ENCODE measurements at places on chromosomes 5 and 9. TPM values are rescaled to one million over a fixed set of nuclear protein-coding genes. Genes with fewer than 3 reads are reported as not detected.

- no peak for DNase-seq
These were observed 129.2 kb downstream of the LIFR start for GRCh38 chr5:38426986-38427950.

GARIN3 gene
- not detected for total RNA-seq

DNA sequence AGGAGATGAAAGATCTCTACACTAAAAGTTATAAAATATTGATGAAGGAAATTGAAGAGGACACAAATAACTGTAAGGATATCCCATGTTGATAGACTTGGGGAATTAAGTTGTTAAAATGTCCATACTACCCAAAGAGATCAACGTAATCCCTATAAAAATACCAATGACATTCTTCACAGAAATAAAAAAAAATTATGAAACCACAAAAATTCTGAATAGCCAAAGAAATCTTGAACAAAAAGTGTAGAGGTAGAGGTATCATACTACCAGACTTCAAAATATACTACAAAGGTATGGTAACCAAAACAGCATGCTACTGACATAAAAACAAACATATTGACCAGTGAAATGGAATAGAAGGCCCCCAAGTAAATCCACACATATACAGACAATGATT is 71.5 kb upstream of the ELL2 start:
- DNase-seq, result no peak

DNA sequence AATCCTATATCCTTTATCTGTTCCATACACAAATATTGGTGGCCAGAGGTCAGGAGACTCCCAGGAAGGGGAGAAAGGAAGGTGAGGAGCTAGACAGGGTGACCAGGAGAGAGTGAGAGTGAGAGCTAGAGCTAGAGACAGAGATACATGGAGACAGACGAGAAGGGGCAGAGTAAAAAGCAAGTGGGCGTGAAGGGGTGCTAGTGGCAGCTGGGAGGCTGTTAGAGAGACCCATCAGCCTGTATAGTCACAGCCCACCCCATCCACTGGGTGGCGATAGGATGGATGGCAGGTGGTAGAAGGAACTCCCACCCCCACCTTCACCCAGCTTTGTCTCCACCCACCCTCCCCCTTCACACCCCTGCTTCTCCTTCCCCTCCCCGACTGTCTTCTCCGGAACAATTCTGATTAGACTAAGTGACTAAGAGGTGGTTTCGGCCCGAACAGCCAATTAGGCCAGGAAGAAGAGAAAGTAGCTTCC is 32.8 kb downstream of the PCDH1 start:
- peak; percentile 44 for DNase-seq

GRCh38 chr9:105244734-105245028 is 230 bp downstream of the SLC44A1 start:
- DNase-seq, result no peak

DNA sequence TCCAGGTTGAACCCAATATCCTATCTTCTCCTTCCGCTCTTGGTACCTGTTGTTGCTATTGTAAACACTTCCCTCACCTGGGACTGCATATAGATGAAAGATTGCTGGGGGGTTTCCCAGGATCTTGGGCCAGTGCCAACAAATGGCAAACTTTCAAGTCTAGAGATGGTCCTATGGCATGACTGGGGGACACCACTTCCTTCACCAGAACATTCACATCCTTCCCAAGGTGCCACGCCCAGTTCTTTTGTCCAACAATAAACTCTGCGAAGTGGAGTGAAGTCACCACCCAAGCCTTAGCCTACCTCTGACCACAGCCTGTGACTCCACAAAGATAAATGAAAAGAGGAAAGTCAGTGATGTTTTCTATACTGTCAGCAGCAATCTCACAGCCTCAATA is 34.4 kb downstream of the DOCK8 start:
- peak; percentile 48 for DNase-seq

IL7R gene
- total RNA-seq, result 42.5 TPM

- DNase-seq, result no peak
These were observed 8.2 kb upstream of the GDNF start for GRCh38 chr5:37847978-37848425.

PPP3R2 gene
- not detected for total RNA-seq

DNA sequence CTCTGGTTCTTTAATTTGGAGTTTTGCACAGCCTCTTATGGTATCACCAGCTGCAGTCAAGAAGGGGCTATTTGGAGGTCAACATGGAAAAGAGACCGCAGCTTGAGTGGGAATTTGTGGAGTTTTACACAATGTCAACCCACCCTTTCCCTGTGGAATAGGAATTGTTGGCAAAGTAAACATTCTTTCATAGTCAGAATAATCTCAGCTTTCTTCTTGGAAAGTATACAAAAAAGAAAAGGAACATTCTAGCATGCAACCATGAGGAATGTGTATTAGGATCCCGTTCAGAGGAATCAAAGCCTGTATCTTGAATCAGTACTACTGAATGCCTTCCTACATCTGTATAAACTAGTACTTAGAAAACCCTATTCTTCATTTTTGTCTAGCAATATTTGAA is 107.6 kb downstream of the LURAP1L start:
- DNase-seq, result no peak

DNA sequence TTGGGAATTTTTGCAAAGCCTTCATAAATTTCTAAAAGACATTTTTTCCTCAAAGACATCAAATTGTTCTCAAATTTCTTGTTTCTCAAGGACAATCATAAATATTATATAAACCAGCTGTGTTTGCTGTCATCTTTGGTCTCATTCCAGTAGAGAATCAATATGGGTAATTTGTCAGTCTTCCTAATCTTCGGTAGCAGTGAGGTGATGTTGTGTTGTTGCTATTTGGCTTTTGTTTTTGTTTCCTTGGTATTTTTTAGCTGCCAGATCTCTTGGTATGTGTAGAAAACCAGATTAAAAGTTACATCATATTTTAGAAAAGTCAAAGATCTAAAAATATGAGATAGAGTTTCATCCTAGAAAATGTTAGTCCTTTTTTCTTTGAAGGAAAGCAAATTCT is 87.5 kb downstream of the CAMK4 start:
- no peak for DNase-seq

GABRA1 gene
- 9.7 TPM for total RNA-seq

APBA1 gene
- total RNA-seq, result 1.7 TPM

- DNase-seq, result peak; percentile 50
These were observed 160.2 kb upstream of the DAPK1 start for GRCh38 chr9:87337335-87338087.

NR4A3 gene
- 0.17 TPM for total RNA-seq

DNA sequence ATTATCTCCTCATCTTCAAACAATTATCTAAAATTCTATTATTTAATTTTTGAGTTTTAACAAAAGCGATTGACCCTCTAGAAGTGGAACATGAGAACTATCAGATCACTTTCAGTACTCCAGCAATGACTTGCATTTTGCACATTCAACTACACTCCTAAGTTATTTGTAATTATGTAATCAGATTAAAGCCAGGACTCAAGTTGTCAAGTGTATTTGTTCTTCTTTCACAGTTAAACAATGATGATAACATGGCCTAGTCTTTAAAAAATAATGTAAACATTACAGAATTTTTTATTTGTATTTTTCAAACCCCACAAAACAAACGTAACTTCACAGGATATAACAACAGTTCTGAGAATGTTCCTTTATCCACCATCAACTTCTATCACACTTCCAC is 2148.9 kb upstream of the ACO1 start:
- DNase-seq, result no peak

FRMPD1 gene
- total RNA-seq, result 0.06 TPM

CLTA gene
- total RNA-seq, result 536 TPM

- no peak for DNase-seq
These were observed 61.5 kb downstream of the MEIKIN start for GRCh38 chr5:131883984-131884383.

GRCh38 chr5:133219296-133219695 is 167.5 kb downstream of the HSPA4 start:
- DNase-seq, result no peak

DNA sequence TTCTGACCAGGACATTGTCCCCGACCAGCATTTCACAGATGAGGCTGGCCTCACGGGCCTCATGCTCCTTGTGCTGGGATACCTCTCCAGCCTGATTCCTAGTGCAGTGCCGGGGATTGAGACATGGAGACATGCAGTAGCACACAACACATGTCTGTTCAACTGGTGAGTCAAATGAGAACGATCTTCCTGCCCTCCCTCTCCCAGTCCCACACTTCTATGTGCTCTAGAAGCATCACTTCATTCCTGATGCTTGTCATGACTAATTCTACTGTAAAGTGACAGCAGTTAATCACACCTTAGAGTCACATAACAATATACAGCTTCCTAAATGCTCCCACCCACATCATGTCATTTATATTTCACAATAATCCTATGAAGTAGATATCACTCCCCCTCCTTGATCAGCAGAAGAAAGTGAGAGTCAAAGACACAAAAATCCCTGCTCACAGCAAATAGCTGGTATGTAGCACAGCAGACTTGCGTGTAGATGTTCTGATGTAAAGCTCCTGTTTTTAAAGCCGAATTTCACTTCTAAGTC is 101.8 kb downstream of the CCDC192 start:
- no peak for DNase-seq

PLAC8L1 gene
- total RNA-seq, result 0.83 TPM

ZNF483 gene
- total RNA-seq, result 3.1 TPM

GRCh38 chr5:140631036-140631417 is 1.9 kb downstream of the CD14 start:
- DNase-seq, result no peak

- DNase-seq, result peak; percentile 47
These were observed 71.5 kb downstream of the TRIM36 start for GRCh38 chr5:115098041-115098702.

DNA sequence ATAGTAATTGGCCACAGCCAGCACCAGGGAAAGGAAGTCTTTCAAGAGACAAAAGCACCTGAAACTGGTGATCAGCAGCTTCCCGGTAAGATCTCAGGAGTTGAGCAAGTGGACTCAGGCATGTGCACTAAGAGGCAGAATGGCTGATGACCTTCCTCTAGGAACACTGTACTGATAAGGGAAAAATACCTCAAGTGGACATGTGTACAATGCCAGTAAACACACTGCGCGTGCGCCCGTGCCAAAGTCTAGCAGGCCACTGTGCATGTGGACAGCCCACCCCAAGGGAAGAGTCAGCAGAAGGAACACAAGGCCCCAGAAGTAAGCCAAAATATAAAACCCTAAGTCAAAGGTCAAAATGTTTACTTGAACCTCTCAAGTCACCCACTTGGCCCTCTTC is 423.0 kb downstream of the TUSC1 start:
- no peak for DNase-seq

Data from Daoy (cell line).